ENCODE measurements at places on chromosomes 1 and 21. TPM values are rescaled to one million over a fixed set of nuclear protein-coding genes. Genes with fewer than 3 reads are reported as not detected.

Gene SLC9C2
- total RNA-seq = not detected

Gene RCC1
- total RNA-seq = 15.8 TPM

Gene SAMSN1
- total RNA-seq = 9.6 TPM

Gene FAM177B
- total RNA-seq = 0.20 TPM

Gene NHLH2
- not detected for total RNA-seq

Gene RGSL1
- total RNA-seq = not detected

Gene ARHGEF16
- total RNA-seq = 5.4 TPM

Gene GPR37L1
- total RNA-seq = not detected

Gene MASP2
- total RNA-seq = not detected

Gene TTC13
- total RNA-seq = 16.7 TPM

Gene BEND5
- 12.5 TPM for total RNA-seq

Gene C1orf87
- 0.20 TPM for total RNA-seq

Gene PLA2G2C
- total RNA-seq = not detected

DNA sequence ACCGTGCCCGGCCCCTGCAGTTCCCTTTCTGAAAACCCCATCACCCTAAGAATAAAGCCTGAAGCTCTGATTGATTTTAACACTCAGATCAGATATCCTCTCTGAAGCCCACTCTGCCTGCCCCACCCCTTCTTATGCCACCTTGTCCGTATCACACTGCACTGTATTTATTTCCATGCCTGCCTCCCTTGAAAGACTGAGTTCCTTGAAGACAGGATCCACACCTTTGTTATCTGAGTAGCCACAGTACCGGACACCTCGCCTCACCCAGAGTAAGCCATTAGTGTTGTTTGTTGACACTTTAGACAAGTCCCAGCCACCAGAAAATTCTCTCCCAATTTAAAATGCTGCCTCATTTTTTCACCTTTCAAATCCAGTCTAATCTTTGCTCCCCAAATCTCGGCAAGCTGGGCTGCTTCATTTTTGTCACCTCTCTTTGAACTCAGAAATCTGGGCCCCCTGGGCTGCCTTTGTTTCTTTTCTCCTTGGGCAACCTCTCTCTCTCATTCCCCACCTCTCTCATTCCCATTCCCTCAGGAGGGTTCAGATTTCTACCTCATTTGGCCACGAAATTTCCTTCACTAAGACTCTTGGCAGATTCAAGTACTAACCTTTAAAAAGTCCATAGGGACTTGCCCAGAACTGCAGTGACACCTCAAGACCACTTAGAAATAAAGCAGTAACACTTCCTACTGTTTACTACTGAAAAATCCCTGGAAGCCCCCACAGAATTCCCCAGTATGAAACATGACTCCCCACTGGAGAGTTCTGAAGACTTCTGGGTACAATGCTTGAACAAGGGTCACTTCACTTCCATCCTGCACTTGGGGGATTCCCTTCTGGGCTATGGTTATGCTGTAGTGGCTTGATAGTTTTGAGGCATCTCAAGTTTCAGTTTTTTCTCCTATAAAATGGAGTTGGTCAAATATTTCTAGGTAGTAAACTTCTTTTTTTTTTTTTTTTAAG lies 8.7 kb upstream of the PPP1R15B start:
- DNase-seq = no peak

DNA sequence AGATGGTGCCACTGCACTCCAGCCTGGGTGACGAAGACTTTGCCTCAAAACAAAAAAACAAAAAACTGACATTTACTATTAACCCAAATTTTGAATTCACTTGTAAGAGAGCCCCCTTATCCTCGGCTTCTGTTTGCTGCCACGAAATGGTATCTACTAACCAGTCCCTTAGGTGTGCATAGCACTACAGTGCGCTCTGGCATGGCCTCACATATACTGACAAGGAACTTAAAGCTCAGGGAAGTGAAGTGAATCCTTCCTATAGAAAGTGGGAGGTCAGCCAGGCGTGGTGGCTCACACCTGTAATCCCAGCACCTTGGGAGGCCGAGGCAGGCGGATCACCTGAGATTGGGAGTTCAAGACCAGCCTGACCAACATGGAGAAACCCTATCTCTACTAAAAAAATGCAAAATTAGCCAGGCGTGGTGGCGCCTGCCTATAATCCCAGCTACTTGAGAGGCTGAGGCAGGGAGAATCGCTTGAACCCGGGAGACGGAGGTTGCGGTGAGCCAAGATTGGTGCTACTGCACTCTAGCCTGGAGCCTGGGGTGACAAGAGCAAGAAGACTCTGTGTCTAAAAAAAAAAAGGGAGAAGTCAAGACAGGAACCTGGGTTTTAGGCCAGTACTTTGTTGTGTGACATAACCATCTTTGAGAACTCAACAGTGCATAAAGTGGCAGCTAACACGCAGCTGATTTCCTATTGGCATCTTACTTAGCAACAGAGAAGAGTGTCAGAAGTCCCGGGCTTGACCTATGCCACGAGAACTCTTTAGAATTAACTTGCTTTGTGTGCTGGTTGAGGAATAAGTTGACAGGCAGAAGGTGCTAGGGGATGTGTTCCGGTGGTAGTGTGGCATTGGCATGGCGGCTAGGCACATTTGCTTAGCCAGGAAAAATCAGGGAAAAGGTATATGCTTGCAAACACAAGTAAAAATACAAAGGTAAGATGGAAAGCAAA lies 16.8 kb downstream of the ERRFI1 start:
- no peak for DNase-seq

GRCh38 chr1:181803421-181803820 lies 258.1 kb downstream of the ZNF648 start:
- no peak for DNase-seq

- DNase-seq = no peak
Observed at GRCh38 chr1:5907966-5908365, 84.3 kb downstream of the NPHP4 start.

GRCh38 chr1:32538887-32539583 lies at the start of gene ZBTB8A:
Gene ZBTB8A (plus strand): TSS chr1:32539427. CDS start chr1:32592932, 53,505 bp downstream.
- DNase-seq = peak; percentile 76

DNA sequence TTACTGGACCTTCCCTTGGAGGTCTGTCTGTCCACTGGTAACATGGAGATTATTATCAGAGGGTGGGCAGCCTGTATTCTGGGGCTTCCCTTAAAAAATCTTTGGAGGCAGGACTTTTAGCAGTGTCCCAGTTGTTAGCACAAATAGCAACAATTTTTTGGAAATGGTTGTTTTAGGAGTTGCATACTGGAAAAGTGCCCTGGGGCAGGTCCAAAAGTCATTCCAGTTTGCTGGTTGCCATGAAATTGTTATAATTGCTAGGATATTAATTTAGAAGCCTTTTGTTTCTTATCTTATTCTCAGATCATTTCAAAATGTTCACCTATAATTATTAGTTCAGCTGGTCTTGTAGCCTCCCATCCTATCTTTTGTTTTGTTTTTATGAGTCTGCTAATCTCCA lies 71.0 kb downstream of the PTGS2 start:
- DNase-seq = no peak

DNA sequence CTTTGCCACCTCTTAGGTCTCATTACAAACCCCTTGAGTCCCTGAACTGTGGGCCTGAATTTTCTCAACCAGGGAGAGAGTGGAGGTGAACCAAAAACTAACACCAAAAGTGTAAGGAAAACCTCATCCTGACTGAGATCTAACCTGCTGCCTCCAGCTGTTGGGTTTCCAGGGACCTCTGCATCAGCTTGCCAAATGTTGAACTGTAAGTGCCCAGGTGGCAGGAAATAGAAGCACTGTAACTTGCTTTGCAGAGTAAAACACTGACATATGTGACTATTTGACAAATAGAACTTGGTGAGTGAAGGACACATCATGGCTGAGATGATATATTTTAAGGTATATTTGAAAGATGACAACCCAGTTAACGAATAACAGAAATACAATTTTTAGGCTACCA lies 48.4 kb upstream of the NR5A2 start:
- DNase-seq = no peak

DNA sequence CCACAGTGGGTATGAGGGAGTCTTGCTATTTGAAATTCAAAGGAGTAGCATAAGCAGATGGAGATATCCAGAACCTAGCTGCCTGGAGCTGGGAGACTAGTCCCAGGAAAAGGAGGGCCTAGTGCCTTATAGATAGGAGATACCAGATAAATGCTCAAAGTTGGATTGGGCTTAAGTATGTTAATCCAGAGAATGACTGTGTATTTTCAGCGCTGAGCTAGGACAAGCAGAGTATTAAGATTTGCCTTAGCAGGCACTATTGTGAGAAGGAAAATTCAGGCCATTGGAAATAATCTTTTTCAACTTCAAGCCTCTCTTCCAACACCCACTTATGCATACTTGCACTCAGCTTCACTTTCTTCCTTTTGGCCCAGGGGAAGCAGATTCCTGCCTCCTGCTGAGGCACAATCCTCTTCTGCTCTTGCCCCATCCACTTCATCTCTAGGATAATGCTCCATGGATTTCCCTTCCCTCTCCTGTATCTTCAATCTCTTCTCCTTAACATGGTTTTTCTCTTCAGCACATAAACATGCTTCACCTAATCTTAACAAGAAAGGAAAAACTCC lies 21.1 kb downstream of the PIK3C2B start:
- no peak for DNase-seq

- DNase-seq = no peak
Observed at GRCh38 chr21:42466700-42467099, 29.3 kb downstream of the RSPH1 start.

All from skin of body (tissue), 3 donors.